D721Med (cell line): ENCODE measurements at places on chromosomes 4 and X.

DNA sequence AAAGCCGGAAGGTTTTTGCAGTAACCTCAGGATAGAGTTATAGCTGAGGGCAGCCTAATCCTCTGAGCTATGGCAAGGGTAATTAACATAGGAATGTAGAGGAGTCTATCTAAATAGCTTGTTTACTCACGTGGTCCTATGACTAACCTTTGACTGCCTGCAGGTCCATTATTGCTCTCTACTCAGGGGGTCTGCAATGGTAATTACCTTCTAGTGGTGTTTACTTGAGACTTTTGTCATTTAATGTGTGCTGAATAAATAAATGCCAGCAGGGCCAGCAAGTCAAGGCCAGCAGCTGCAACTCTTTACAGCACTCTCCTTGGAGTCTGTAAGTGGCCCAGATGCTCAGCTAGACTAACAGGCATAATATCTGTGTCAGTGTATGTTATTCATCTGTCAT lies 212.7 kb upstream of the FMR1 start:
- no peak for DNase-seq

DNA sequence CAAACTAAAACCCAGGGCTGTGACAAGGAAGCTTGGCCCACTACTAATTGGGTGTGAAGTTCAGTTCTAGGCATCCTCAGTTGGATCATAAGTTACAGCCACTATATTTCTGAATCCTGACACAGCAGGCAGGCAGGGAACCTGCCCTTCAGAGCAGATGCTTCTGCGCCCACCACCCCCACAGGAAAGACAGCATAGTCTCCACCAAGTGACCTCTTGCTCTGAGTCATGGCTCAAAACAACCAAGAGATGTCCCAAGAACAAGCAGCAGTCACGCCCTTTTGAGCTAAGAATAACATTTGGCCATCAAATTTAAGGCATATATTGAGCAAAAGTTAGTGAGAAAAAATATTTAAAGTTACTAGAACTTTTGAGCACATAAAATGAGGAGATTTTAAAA lies 170.7 kb upstream of the SMARCAD1 start:
- no peak for DNase-seq

GRCh38 chrX:119646515-119646914 lies 40.3 kb upstream of the NKRF start:
- DNase-seq, result no peak

DNA sequence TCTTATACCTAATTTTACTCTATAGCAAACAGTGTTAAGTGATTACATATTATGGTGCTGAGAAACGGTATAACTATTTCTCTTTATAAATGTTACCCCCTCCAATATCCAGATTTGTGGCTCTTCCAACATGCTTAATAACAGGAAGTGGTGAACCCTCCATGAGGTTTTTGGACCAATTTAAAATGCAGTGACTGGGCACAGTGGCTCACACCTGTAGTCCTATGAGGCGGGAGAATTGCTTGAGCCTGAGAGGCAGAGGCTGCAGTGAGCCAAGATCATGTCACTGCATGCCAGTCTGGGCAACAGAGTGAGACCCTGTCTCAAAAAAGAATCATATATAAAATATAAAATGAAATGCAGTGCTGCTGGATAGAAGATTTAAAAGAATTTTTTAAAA lies 137.3 kb downstream of the MGST2 start:
- no peak for DNase-seq

- no peak for DNase-seq
Observed at GRCh38 chr4:825063-825970, 612 bp downstream of the CPLX1 start.

GRCh38 chr4:26157541-26157940 lies 163.3 kb upstream of the RBPJ start:
- DNase-seq, result no peak

DNA sequence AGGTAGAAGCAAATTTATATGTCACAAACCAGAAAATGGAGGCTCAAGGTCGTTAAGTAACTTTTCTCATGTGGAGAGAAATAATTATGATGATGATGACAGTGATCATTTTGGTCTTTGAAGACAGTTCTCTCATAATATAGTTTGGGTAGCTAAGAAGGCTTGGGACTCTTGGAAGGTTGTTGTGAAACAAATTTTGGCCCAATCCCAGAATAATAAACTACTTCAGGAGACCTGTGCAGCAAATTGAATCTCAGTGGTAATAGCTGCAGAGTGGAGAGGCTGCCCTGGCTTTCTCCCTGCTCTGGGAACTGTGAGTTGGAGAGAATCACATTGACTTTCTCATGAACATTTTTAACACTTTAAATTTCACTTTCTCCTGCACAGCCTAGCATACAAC lies 217.2 kb upstream of the BOD1L1 start:
- DNase-seq, result no peak

- no peak for DNase-seq
Observed at GRCh38 chr4:20464381-20464780, 212.7 kb downstream of the SLIT2 start.

- no peak for DNase-seq
Observed at GRCh38 chr4:3441501-3442459, at the start of gene HGFAC. Gene HGFAC (plus strand): TSS chr4:3441968. CDS start chr4:3442002, 34 bp downstream.

- DNase-seq, result no peak
Observed at GRCh38 chr4:102860611-102861324, 8.0 kb upstream of the CISD2 start.

DNA sequence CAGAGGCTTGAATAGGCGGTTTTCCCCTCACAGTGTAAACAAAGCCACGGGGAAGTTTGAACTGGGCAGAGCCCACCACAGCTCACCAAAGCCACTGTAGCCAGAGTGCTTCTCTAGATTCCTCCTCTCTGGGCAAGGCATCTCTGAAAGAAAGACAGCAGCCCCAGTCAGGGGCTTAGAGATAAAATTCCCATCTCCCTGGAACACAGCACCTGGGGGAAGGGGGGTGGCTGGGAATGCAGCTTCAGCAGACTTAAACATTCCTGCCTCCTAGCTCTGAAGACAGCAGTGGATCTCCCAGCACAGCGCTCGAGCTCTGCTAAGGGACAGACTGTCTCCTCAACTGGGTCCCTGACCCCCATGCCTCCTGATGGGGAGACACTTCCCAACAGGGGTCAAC lies 44.0 kb upstream of the USP38 start:
- no peak for DNase-seq

GRCh38 chr4:185004562-185005218 lies 13.6 kb upstream of the HELT start:
- DNase-seq, result no peak

DNA sequence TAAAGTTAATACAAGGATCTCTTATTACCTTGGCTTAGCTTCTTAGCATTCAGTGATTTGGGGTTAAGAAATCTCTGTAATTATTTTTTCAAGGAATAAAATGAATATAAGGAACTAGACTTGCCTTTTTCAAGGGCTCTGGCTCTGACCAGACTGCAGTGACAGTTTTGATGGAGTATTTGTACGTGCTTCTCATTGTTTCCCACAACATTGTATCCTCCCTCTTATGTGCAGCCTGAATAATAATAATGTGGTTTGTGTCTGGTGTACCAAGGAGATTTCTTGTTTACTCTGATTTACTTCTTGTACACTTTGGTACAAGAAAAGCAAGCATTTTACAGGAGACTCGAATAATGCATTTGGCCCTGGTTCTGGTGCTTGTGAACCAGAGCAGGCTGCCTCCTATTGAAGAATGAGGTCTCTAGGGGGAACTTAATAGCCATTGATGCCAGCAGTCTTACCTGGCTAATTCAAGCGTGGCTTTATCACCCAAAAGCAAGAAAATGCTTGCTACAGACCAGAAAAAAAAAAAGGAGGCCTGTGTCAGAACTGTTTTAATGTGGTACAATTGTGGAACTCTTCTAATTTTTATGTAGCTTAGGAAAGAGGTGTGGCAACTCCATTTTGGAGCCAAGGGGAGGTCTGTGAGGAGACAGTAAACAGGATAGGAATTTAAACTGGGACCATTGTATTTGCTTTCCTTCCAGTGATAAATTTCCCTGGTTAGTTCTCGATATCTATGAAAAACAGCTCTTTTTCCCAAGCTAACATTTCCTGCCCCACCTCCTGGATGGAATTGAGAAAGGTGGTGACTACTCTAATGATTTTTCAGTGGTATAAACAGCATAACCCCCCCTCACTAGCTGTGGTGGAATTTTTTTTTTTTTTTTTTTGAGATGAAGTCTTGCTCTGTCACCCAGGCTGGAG lies 5.6 kb downstream of the OTC start:
- no peak for DNase-seq

DNA sequence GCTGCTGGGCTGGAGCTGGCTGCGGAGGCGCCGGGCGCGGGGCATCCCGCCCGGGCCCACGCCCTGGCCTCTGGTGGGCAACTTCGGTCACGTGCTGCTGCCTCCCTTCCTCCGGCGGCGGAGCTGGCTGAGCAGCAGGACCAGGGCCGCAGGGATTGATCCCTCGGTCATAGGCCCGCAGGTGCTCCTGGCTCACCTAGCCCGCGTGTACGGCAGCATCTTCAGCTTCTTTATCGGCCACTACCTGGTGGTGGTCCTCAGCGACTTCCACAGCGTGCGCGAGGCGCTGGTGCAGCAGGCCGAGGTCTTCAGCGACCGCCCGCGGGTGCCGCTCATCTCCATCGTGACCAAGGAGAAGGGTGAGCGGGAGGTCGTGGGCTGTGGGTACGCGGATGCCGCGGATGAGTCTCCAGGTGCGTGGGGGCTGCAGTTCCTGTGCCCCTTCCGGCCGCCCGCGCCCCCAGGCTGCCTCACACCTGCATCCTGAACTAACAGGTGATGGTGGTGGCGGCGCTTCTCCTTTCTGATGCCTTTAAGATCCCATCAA lies 499 bp downstream of the CYP2U1 start:
- no peak for DNase-seq

- no peak for DNase-seq
Observed at GRCh38 chrX:134572816-134573682, 85.2 kb downstream of the PLAC1 start.

- no peak for DNase-seq
Observed at GRCh38 chrX:150408561-150408960, 45.4 kb downstream of the MAMLD1 start.

DNA sequence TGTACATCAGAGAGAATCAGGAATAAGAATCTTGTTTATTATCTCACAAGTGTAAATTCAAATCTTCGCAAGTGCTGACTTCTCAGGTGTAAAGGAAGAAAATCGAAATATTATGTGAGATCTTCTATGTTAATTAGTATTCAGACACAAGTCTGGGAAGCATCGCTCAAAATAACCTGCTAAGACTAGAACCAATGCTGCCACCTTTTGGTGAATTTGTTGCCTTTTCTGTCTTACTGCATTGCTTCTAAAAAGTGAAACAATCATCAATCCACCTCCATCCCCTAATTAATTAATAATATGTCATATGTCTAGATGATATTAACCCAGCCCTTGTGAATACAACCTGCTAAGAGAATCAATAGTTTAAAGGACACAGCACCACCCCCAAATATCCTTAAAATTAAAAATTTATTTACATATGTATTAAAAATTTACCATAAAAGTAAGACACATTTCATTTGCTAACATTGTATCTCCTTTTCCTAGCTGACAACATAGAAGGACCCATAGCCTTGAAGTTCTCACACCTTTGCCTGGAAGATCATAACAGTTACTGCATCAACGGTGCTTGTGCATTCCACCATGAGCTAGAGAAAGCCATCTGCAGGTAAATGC lies 3.5 kb downstream of the EPGN start:
- DNase-seq, result no peak

DNA sequence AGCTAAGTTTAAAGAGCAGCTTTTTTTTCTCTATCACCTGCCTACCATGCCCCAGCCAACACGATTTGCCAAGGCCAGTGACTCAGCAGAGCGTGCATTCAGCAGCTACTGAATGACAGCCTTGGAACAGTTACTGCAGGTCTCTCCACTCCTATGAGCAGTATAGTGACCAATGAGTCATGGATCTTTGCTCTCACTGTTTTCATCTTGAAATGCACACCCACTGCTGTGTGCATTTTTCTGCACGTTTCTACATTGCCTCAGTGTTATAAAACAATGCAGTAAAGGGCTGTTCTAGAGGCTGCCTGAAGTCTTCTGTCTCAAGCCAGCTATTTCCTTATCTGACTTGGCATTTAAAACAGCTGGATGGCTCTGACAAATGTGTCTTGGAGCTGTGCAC lies 66.0 kb upstream of the C4orf54 start:
- DNase-seq, result no peak

GRCh38 chr4:107896158-107896645 lies 35.1 kb upstream of the CYP2U1 start:
- no peak for DNase-seq

DNA sequence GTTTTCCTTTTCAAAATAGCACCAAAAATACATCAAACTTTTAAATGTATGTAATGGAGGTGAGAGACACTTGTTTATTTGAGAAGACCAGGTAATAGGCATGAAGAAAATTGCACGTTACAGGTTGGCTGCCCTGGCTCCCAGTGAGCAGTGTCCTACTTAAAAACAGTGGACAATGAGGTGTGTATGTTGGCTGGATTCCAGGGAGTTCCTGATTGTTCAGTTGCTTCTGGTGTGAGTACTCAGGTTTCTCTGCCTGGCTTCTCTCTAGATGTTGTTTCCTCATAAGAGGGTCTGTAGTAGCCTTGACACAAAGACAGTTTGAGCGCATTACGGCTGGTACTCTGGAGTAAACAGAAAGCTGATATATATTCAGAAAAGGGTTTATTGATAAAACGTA lies 29.4 kb downstream of the SNX25 start:
- no peak for DNase-seq

GRCh38 chrX:13295841-13296240 lies 24.0 kb downstream of the ATXN3L start:
- DNase-seq, result no peak

DNA sequence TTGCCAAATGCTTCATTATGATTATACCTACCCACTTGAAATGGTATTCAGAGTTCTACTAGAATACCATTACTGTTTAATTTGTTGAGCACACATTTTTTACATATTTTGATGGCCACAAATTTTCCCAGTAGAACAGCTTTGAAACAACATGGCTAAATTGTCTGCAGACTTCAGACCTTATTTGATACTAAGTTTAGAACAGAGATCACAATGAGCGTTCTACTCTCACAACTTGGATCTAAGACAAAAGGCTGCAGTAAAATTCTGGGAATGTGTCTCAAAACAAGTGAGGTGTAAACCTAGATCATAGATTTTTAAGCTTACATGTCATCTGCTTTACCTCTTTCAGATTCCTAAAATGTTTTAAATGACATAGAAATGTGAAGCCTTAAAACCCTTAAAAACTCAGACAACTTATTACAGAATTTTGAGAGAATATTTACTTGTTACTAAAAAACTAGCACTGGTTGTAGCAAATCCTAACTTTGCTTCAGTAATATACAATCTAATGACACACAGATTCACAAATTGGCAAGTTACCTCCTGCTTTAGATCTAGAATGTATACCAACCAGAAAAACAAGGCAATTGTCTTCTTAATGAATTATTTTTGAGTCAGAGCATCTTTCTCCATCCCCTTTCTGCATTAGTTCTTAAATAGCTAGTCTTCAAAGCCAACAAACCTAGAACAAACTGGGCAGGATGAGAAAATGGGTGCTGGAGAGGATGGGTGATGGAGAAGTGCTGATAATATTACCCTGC lies 243.3 kb downstream of the SLC7A11 start:
- no peak for DNase-seq

- no peak for DNase-seq
Observed at GRCh38 chr4:169658975-169659715, 38.8 kb downstream of the CLCN3 start.

GRCh38 chr4:162360369-162361149 lies 196.8 kb upstream of the FSTL5 start:
- no peak for DNase-seq
